Activated CD8-positive, alpha-beta T cell treated with anti-CD3 and anti-CD28 coated beads for 36 hours (primary cell): ENCODE measurements at places on chromosomes 11 and 22. TPM values are rescaled to one million over a fixed set of nuclear protein-coding genes. Genes with fewer than 3 reads are reported as not detected.

The ART1 gene
- not detected for total RNA-seq

DNA sequence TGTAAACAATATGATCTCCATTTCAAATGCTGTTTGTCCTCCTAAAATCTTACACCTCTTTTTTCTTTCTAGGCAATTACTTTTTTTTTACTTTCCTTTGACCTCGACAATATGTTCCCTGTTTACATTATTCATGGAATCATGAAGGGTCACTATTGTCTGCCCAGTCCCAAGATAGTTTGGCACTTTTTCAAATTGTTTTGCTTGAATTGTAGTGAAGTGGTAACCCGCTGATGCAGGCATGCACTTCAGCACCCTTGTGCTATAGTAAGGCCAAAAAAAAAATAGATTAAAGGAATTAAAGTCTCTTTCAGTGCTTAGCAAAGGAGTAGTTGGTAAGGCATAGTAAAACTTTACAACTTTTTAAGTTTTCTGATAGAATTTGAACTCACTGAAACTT, 90.9 kb downstream of the PAX6 start:
- DNase-seq, result no peak

DNA sequence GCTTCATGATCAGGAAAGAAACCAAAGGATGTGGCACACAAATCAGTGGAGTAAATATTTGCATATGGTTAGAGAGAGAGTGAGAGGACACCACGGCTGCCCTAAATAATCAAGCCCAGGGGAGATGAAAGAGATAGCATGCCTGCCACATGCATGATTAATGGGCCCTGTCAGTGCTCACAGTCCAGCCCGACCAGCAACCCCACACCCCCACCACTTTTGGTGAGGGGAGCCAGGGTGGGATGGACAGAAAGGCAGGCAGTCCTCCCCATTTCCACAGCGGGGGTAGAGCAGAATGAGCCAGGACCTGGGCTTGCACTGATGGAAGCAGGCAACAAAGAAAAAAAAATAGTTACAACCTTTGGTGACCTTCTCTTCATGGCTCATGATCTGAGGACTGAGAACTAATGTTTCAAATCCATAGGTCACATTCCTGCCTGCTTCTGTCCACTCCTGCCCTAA, 545.0 kb downstream of the ETS1 start:
- DNase-seq, result no peak

- DNase-seq, result peak; percentile 84
Observed at GRCh38 chr11:19441752-19442553, 201.2 kb upstream of the E2F8 start.

- DNase-seq, result no peak
Observed at GRCh38 chr11:15569305-15570025, 454.7 kb downstream of the INSC start.
